ENCODE measurements at places on chromosomes 16 and 17.

GRCh38 chr17:27525836-27526603 lies 69.8 kb downstream of the KSR1 start:
- H3K36me3 ChIP-seq = no peaks in the 10 kb centered on the region
- H3K27ac ChIP-seq = peak overlapping the region; percentile 84
- H3K27me3 ChIP-seq = no peaks in the 10 kb centered on the region
- H3K4me3 ChIP-seq = peak overlapping the region; percentile 22
- H3K4me1 ChIP-seq = peaks cover 75% of the 10 kb centered on the region
- DNase-seq = no peak

DNA sequence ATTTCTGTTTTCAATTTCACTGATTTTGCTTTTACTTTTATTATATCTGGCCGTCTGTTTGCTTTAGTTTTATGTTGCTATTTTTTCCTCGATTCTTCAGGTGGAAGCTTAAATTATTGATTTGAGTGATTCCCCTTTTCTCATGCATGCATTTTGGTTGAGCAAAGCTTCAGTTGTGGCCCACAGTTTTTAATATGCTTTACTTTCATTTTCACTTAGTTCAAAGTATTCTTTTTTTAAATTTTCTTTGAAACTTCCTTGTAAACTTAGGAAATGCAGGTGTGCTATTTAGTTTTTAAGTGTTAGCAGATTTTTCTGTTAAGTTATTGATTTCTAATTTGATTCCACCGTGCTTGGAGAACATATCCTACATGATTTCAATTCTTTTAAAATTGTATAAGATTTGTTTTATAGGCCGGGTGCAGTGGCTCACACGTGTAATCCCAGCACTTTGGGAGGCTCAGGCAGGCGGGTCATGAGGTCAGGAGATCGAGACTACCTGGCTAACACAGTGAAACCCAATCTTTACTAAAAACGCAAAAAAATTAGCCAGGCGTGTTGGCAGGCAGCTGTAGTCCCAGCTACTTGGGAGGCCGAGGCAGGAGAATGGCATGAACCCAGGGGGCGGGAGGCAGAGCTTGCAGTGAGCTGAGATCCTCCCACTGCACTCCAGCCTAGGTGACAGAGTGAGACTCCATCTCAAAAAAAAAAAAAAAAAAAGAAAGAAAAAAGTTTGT lies 531.2 kb downstream of the KIF2B start:
- no peak overlapping the region for H3K4me3 ChIP-seq
- H3K4me1 ChIP-seq = no peaks in the 10 kb centered on the region
- DNase-seq = no peak

DNA sequence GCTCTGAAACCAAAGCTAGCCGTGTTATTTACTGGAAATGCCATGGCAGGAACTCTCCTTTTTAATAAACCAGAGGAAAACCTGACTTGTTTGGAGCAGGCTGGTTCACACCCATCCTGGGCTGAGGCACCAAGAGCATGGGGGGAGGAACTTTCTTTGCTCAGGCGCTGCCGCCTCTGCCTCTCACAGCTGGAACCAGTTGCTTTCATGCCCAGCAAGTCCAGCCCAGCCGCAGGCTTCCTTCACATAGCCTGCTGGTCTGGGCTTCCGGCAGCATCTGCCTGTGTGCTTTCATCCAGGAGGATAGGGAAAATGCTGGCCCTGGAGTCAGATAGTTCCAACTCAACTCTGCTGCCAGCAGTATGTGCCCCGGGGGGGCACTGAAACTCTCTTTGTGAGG lies 88.1 kb upstream of the ASIC2 start:
- peak; percentile 33 for DNase-seq
- H3K4me3 ChIP-seq = no peak overlapping the region
- peaks cover 16% of the 10 kb centered on the region for H3K4me1 ChIP-seq
- no peaks in the 10 kb centered on the region for H3K36me3 ChIP-seq

DNA sequence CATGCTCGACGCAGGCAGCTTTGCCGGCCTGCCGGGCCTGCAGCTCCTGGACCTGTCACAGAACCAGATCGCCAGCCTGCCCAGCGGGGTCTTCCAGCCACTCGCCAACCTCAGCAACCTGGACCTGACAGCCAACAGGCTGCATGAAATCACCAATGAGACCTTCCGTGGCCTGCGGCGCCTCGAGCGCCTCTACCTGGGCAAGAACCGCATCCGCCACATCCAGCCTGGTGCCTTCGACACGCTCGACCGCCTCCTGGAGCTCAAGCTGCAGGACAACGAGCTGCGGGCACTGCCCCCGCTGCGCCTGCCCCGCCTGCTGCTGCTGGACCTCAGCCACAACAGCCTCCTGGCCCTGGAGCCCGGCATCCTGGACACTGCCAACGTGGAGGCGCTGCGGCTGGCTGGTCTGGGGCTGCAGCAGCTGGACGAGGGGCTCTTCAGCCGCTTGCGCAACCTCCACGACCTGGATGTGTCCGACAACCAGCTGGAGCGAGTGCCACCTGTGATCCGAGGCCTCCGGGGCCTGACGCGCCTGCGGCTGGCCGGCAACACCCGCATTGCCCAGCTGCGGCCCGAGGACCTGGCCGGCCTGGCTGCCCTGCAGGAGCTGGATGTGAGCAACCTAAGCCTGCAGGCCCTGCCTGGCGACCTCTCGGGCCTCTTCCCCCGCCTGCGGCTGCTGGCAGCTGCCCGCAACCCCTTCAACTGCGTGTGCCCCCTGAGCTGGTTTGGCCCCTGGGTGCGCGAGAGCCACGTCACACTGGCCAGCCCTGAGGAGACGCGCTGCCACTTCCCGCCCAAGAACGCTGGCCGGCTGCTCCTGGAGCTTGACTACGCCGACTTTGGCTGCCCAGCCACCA lies 9.7 kb downstream of the VASN start:
- H3K4me1 ChIP-seq = peaks cover 24% of the 10 kb centered on the region
- H3K27me3 ChIP-seq = no peaks in the 10 kb centered on the region
- no peak for DNase-seq
- no peak overlapping the region for H3K4me3 ChIP-seq
- no peak overlapping the region for H3K27ac ChIP-seq

DNA sequence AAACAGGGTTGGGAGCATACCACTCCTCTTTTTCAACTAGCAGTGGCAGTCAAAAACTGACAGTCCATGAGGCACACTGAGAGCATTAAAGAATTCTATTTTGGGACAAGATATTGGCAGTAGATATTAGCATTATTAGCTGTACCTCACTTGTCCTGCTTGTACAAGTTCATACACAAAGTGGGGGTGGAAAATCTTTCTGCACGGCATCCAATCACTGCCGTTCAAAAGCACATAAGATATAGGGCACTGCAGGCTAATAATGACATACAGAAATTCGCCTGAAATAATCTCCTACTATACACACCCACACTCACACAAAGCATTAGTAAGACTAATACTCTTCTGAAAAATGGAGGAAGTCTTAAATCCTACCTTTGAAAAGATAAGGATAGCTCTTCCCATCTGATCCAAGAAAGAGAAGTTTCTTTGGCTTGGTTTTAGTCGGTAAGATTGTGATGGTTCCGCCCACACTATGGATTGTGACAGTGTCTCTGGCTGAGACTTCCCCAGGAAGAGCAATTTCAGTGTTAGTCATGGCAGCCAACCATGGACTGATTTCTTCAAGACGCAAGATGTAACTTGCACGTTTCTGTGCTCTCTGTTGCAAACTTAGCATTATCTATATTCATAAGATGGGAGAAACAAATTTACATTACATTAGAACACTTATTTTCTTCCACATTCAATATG lies 40.6 kb upstream of the ARL6IP1 start:
- peaks cover 7% of the 10 kb centered on the region for H3K4me1 ChIP-seq
- DNase-seq = no peak
- peaks cover 85% of the 10 kb centered on the region for H3K36me3 ChIP-seq
- H3K4me3 ChIP-seq = no peak overlapping the region

- peaks cover 11% of the 10 kb centered on the region for H3K4me1 ChIP-seq
- no peaks in the 10 kb centered on the region for H3K27me3 ChIP-seq
- no peak for DNase-seq
- H3K27ac ChIP-seq = peak overlapping the region; percentile 79
- H3K36me3 ChIP-seq = peaks cover 13% of the 10 kb centered on the region
Observed at GRCh38 chr17:2937331-2938003, 125.9 kb downstream of the OR1D5 start.

DNA sequence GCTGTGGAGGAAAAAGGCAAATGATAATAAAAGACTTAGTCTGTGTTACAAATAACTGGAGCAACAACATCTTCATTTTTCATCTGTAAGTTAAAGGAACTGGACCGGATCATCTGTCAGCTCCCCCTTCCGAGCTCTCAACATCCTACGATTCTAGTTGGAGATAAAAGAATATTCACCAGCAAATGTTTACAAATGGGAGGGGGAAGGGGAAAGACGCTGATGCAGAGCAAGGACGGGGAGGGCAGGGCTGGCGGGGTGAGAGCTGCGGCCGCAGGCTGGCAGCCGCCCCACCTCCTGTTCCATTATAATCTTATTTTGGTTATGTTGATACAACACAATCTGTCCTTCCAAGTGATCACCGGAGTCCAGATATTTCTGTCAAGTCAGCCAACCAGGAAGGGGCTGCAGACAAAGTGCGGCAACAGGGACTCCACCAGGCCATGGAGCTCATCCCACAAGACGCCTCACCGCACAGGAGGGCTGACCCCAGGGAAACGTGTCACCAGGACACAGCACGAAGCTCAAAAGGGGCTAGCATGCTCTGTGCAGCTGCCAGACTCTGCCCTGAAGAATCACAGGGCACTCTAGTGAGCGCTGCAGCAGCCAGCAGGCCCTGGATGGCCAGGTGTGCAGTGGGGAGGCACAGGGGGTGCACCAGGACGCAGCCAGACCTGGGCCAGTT lies 19.7 kb downstream of the FBXO31 start:
- H3K27ac ChIP-seq = peak overlapping the region; percentile 64
- no peak for DNase-seq
- H3K4me3 ChIP-seq = no peak overlapping the region

- DNase-seq = peak; percentile 32
- H3K36me3 ChIP-seq = no peaks in the 10 kb centered on the region
- no peak overlapping the region for H3K4me3 ChIP-seq
- H3K27me3 ChIP-seq = no peaks in the 10 kb centered on the region
- H3K27ac ChIP-seq = no peak overlapping the region
Observed at GRCh38 chr16:81831722-81832126, 52.6 kb downstream of the PLCG2 start.

DNA sequence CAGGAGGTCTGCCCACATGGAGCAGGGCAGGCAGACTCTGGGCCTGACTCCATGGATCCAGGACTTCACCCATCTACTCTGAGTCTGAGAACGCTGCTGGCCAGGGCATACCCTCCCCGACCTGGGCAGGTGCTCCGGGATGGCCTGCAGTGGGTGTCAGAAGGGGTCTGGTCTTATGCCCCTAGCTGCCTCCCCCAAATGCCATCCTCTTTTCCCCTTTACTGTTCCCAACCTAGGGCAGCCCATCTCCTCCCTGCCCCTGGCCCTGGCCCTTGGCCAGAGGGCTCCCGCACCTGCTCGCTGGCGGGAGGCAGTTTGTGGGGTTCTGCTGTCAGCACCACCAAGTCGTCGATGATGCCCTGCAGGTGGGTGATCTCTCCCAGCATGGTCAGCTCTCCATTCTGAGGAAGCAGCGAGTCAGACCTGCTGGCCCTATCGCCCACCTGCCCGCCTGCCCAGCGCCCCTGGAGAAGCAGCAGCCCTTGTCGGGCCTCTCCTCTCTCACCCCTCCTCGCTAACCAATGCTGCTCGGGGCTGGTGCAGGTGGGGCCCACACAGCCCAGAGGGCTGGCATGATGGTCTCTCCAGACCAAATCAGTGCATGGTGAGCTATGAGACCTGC lies 8.2 kb downstream of the MTSS2 start:
- no peaks in the 10 kb centered on the region for H3K27me3 ChIP-seq
- H3K27ac ChIP-seq = no peak overlapping the region
- peaks cover 4% of the 10 kb centered on the region for H3K36me3 ChIP-seq

DNA sequence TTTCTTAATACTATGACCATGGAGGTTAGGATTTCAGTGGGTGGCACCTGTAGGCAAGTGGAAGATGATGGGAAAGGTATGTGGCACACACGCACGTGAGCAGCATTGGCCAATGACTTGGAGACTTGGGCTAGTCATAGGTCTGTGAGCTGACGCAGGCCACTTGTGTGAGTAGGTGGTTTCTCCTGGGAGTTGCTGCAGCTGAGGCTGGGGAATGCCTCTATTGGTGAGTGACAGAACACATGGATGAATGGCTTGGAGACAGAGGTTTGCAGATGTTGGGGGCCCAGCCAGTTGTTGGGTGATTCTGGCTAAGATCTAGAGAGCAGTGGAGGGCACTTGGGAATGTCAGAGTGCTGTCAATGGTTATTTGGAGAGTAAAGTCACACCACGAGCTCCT lies 64.1 kb downstream of the MARF1 start:
- no peak for DNase-seq
- no peaks in the 10 kb centered on the region for H3K4me1 ChIP-seq
- peaks cover 4% of the 10 kb centered on the region for H3K36me3 ChIP-seq
- no peak overlapping the region for H3K27ac ChIP-seq
- no peak overlapping the region for H3K4me3 ChIP-seq

DNA sequence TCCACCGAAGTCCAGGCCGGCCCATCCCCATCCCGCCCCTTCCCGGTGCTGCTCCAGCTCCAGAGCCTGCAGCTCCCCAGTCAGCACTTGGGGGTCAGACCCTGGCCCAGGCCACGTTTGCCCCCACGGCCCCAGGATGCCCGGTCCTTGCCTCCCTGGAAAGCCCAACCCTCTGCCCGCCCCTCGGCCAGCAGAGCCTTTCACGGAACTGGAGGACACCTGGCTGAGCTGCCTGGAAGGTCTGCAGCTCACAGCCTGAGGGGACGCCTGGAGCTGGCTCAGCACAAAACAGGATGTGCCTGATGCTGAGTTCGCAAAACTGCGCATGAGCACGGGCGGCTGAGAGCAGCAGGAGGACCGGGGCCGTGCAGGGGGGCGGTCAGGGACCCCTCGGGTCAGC lies 29.7 kb upstream of the SSTR5 start:
- no peaks in the 10 kb centered on the region for H3K4me1 ChIP-seq
- no peaks in the 10 kb centered on the region for H3K27me3 ChIP-seq
- no peak overlapping the region for H3K27ac ChIP-seq
- H3K36me3 ChIP-seq = no peaks in the 10 kb centered on the region

DNA sequence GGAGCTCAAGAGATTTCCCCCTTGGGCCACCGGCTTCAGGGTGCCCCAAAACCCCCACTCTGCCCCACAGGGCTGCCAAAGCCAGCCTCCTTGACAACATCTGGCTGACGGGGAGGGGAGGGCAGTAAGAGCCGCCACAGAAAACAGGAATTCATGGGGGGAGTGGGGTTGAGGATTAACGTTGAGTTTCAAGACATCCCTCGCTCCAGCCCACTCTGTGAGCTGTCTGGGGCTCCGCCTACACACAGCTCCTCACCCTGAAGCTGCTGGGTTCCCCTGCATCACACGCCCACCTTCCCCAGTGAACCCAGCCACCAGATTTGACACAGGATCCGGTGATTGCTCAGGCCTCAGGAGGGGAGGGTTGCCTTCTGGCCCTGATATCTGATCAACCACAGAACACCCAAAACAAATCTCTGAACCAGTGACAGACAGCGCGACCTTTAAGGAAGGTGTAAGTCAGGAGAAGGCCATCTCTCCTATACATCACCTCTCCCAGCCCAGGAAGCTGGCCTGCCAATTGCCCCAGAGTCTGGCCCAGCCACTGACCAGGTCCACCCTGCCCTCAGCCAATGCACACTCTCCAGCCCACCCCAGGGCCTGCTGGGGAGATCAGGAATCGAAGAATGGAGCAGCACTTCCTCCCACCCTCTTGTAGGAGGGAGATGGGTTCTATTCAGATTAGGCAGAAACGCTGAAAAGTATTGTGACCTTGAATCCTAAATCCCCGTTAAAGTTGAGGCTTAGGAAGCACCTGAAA lies 132.1 kb downstream of the CLEC16A start:
- no peaks in the 10 kb centered on the region for H3K36me3 ChIP-seq
- no peak overlapping the region for H3K4me3 ChIP-seq
- no peak overlapping the region for H3K27ac ChIP-seq
- H3K27me3 ChIP-seq = no peaks in the 10 kb centered on the region
- DNase-seq = no peak
- H3K4me1 ChIP-seq = peaks cover 21% of the 10 kb centered on the region

Data from WTC11 (cell line).